ENCODE measurements at places on chromosomes 7 and 10.

DNA sequence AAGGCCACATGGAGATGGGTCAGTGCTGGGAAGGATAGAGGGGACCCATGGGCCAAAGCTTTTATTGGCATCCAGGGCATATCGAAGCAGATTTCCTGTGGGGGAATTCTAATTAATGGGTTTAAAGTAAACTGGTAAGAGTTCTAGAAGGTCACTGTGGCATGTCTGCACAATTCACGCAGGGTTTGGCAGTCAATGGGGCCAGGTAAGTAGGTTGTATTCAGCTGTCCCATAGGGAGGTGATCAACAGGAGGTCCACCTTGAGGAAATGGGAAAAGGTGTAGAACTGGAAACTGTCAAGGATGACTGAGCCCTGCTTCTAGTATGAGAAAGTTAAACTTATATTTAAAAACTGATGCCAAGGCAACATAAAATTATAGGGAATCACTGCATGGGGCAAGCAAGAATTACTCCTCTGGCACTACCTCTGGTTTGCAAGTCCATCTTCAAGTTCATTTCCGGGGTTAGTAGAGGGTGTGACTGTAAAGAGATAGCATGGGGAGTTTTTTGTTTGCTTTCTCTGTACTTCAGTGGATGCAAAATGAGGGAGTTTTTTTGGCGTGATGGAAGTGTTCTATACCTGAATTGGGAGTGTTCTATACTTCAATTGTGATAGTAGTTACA is 22.5 kb downstream of the TBC1D12 start:
- no peak overlapping the region for H3K27ac ChIP-seq
- no peaks in the 10 kb centered on the region for H3K36me3 ChIP-seq
- no peaks in the 10 kb centered on the region for H3K27me3 ChIP-seq
- no peak for DNase-seq
- H3K4me3 ChIP-seq = no peak overlapping the region

DNA sequence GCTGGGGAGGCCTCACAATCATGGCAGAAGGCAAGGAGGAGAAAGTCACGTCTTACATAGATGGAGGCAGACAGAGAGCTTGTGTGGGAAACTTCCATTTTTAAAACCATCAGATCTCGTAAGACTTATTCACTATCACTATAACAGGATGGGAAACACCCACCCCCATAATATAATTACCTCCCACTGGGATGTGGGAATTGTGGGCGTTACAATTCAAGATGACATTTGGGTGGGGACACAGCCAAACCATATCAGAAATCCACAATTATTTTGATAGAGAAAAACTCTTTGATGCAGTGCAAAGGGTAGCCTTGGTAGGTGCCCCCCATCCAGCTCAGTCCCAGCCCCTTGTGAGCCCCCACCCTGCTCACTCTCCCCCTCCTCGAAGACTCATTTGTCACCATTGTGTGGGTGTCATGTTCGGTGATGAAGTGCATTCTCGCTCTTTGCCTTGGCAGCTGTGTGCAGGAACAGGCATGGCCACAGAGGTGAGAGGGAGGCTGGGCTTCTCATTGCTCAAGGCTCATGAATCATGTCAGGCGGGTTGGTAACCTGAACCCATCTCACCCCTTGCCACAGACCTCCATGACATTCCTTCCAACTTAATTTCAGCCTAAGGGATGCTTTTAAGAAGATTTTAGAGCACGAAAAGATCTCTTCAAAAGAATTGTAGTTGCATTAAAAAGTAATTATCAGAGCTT is 75.9 kb downstream of the BUB3 start:
- peaks cover 28% of the 10 kb centered on the region for H3K36me3 ChIP-seq
- H3K27me3 ChIP-seq = no peaks in the 10 kb centered on the region
- H3K4me1 ChIP-seq = no peaks in the 10 kb centered on the region
- DNase-seq = no peak
- H3K27ac ChIP-seq = no peak overlapping the region
- no peak overlapping the region for H3K4me3 ChIP-seq

DNA sequence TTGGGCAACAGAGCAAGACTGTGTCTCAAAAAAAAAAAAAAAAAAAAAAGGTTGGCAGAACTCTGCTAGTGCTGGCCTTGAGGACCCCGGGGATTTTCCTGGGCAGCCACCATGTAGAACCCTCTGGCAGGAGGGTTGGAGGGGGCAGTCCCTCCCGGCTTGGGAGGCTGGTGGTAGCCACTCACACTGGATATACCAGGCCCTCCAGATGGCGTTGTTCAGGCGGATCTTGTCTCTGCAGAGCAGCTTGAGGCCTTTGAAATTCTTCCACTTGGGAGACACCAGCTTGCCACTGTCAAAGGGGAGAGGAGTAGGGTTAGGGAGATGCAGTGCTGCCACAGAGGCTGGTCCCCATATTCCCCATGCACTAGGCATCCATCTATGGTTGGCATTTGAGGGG is 8.4 kb downstream of the MLXIPL start:
- H3K27ac ChIP-seq = no peak overlapping the region
- peaks cover 58% of the 10 kb centered on the region for H3K27me3 ChIP-seq
- no peak for DNase-seq

- DNase-seq = peak; percentile 81
- H3K36me3 ChIP-seq = no peaks in the 10 kb centered on the region
- peak overlapping the region; percentile 43 for H3K27ac ChIP-seq
- no peaks in the 10 kb centered on the region for H3K4me1 ChIP-seq
- H3K27me3 ChIP-seq = no peaks in the 10 kb centered on the region
Measured at GRCh38 chr10:77104459-77104980, 533.1 kb downstream of the KCNMA1 start.

DNA sequence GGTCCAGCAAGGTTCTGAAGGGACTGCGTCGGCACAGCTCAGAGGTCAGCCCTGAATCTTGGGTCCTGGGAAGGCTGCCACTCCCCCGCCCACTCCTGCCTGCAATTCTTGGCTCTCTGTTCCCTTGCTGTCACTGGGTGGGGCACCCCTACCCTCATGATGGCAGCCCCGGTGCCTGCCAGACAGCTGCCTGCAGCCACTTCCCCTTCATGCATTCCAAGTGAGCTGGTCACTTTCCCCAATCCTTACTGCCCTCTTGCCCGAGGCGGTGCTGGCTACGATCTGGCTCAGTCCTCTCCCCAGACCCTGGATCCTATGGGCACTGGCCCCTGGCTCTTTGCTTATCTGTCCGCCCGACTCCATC is 14.2 kb downstream of the MYL10 start:
- H3K4me3 ChIP-seq = no peak overlapping the region
- peak overlapping the region; percentile 79 for H3K27ac ChIP-seq
- H3K27me3 ChIP-seq = no peaks in the 10 kb centered on the region
- DNase-seq = peak; percentile 87
- H3K4me1 ChIP-seq = peaks cover 35% of the 10 kb centered on the region
- H3K36me3 ChIP-seq = no peaks in the 10 kb centered on the region

- no peak overlapping the region for H3K27ac ChIP-seq
- no peak overlapping the region for H3K4me3 ChIP-seq
- DNase-seq = no peak
- H3K36me3 ChIP-seq = peaks cover 8% of the 10 kb centered on the region
- H3K4me1 ChIP-seq = peaks cover 6% of the 10 kb centered on the region
Measured at GRCh38 chr10:103592186-103593021, 98.9 kb downstream of the NEURL1 start.

DNA sequence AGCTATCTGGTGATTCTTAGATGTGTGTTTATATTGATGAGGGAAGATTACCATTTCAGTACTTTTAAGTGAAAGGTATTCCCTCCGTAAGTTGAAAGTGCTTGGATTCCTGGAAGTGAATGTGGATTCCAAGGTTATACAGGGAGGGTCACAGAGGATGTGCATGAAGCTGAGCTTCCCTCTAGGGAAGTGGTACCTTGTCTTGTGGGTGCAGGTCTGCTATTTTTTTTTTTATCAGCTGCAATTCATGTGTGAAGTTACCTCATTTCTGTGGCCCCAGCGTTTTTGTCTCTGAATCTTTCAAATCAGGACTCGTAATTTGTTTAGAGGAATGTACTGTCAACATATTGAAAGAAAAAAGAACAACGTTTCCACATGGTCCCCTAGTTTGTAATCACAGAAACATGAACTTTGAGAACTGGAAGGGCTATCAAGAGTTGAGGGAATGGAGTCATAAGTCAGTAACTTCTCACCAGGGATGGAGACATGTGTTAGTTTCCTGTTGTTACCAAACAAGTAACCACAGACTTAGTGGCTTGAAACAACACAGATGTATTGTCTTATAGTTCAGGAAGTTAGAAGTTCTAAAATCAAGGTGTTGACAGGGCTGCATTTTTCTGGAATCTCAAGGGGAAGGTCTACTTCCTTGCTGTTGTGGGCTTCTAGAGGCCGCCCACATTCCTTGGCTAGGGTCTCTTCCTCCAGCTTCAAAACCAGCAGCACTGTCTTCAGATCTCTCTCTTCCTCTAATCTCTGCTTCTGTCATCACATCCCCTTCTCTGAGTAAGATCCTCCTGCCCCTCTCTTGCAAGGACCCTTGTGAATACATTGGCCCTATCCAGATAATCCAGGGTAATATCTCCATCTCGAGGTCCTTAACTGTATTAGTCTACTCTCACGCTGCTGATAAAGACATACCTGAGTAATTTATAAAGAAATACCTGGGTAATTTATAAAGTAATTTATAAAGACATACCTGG is 64.4 kb downstream of the RAB18 start:
- H3K27ac ChIP-seq = no peak overlapping the region
- H3K27me3 ChIP-seq = no peaks in the 10 kb centered on the region
- H3K4me3 ChIP-seq = no peak overlapping the region
- H3K4me1 ChIP-seq = no peaks in the 10 kb centered on the region
- H3K36me3 ChIP-seq = no peaks in the 10 kb centered on the region
- DNase-seq = no peak

GRCh38 chr10:24982319-24983112 is 30.1 kb upstream of the PRTFDC1 start:
- H3K27ac ChIP-seq = no peak overlapping the region
- H3K27me3 ChIP-seq = no peaks in the 10 kb centered on the region
- H3K4me3 ChIP-seq = no peak overlapping the region
- no peaks in the 10 kb centered on the region for H3K36me3 ChIP-seq

DNA sequence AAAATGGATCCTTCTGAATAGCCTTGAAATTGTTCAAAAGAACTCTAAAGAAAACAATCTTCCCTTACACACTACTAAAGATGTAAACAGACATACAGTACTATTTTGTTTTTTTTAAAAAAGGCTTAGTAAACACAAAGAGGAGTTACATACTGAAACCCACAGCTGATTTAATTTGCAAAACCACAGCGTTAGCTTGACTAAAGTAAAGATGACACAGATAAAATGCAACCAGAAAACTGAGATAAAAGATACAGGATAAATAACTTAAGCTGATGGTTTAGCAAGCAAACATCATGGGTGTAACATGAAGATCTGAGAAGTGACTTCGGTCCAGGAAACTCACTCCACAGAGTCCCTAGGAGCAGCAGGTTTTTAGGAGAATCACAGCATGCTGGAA is 21.8 kb downstream of the PRKCQ start:
- no peaks in the 10 kb centered on the region for H3K36me3 ChIP-seq
- H3K27me3 ChIP-seq = no peaks in the 10 kb centered on the region
- H3K27ac ChIP-seq = no peak overlapping the region
- no peak for DNase-seq
- no peaks in the 10 kb centered on the region for H3K4me1 ChIP-seq
- no peak overlapping the region for H3K4me3 ChIP-seq

DNA sequence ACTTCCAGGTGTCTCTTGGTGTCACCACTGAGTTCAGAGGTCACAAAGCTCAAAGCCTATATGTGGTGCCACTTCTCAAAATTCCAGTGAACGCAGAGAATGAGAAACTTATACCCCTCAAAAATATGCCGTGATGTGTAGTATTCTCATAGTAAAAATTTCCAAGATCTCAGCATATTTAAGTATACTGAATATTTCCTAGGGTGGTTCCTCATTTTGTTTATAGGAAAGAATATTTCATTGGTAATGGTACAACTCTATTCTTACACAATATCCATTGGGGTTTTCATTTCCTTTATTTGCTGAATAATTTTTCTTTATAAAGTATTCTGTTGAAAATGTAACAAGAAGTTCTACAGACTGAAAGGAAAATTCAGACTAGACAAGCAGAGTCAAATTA is 58.9 kb upstream of the ADO start:
- H3K27ac ChIP-seq = no peak overlapping the region
- no peak for DNase-seq
- no peaks in the 10 kb centered on the region for H3K4me1 ChIP-seq
- H3K27me3 ChIP-seq = no peaks in the 10 kb centered on the region
- H3K4me3 ChIP-seq = no peak overlapping the region
- H3K36me3 ChIP-seq = no peaks in the 10 kb centered on the region

DNA sequence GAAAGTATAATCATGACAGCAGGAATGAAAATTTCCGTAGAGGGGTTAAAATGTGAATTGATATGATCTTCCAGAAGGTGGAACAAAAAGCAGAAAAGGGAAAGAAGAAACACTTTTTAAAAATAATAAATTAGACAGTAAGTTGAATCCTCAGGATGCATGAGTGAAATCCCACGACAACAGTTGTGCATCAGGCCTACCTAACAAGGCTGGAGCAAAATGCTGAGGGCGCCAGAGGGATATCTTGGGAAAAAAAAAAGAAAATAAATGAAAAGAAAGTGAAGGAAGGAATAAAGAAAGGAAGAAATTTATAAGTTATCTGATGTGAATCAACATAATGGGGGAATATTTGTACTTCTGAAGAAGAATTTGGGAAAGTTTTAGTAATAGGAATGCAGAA is 13.0 kb upstream of the HUS1 start:
- H3K36me3 ChIP-seq = no peaks in the 10 kb centered on the region
- no peaks in the 10 kb centered on the region for H3K4me1 ChIP-seq
- no peak overlapping the region for H3K4me3 ChIP-seq
- H3K27me3 ChIP-seq = no peaks in the 10 kb centered on the region
- no peak for DNase-seq
- peak overlapping the region; percentile 38 for H3K27ac ChIP-seq

DNA sequence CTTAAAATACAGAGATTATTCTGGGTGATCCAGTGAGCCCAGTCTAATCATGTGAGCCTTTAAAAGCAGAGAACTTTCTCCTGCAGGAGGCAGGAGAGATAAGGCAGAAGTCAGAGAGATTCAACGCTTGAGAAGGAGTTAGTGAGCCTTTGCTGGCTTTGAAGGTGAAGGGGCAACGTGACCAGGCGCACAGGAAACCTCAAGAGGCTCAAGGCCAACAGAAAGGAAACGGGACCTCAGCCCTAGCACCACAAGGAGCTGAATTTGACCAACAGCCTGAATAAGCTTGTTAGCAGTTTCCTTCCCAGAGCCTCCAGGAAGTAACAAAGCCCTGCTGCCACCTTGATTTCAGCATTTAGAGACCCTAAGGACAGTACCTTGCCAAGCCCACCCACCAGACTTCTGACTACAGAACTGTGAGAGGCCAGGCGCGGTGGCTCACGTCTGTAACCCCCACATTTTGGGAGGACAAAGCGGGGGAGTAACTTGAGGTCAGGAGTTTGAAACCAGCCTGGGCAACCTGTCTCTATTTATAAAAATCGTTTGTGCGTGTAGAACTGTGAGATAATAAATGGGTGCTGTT is 87.3 kb upstream of the KAT6B start:
- H3K4me1 ChIP-seq = no peaks in the 10 kb centered on the region
- no peak overlapping the region for H3K27ac ChIP-seq
- no peak for DNase-seq
- H3K27me3 ChIP-seq = no peaks in the 10 kb centered on the region
- no peaks in the 10 kb centered on the region for H3K36me3 ChIP-seq

DNA sequence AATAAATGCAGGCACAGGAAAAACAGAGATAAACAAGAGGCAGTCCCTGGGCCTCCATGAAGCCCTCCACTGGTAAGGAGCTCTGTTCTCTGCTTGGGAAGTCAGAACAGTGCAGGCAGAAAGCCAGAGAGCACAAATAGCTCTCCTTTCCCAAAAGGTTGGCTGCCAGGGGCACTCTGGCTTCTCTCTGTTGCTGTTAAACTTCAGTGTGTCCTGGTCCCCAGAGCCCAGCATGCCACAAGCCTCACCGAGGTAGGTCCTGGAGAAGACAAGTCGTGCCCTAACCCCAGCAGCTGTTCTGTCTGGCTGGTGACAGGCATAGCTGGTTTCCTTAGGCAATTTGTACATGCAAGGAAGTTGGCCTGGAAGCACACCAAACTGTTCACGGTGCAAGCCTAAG is 17.3 kb downstream of the SLC16A12 start:
- no peaks in the 10 kb centered on the region for H3K27me3 ChIP-seq
- no peaks in the 10 kb centered on the region for H3K36me3 ChIP-seq
- H3K27ac ChIP-seq = peak overlapping the region; percentile 52
- DNase-seq = no peak

All from tibial artery (tissue), 4 donors.